ENCODE measurements at places on chromosomes 5 and 9. TPM values are rescaled to one million over a fixed set of nuclear protein-coding genes. Genes with fewer than 3 reads are reported as not detected.

Gene HMCN2
- not detected for total RNA-seq

GRCh38 chr9:131942146-131942720 is 137.4 kb downstream of the MED27 start:
- no peak for DNase-seq

GRCh38 chr9:19184144-19184917 is 46.2 kb upstream of the DENND4C start:
- DNase-seq = peak; percentile 75

GRCh38 chr5:16750445-16750844 is 133.6 kb upstream of the RETREG1 start:
- no peak for DNase-seq

GRCh38 chr9:117723986-117724625 is 19.9 kb downstream of the TLR4 start:
- no peak for DNase-seq

DNA sequence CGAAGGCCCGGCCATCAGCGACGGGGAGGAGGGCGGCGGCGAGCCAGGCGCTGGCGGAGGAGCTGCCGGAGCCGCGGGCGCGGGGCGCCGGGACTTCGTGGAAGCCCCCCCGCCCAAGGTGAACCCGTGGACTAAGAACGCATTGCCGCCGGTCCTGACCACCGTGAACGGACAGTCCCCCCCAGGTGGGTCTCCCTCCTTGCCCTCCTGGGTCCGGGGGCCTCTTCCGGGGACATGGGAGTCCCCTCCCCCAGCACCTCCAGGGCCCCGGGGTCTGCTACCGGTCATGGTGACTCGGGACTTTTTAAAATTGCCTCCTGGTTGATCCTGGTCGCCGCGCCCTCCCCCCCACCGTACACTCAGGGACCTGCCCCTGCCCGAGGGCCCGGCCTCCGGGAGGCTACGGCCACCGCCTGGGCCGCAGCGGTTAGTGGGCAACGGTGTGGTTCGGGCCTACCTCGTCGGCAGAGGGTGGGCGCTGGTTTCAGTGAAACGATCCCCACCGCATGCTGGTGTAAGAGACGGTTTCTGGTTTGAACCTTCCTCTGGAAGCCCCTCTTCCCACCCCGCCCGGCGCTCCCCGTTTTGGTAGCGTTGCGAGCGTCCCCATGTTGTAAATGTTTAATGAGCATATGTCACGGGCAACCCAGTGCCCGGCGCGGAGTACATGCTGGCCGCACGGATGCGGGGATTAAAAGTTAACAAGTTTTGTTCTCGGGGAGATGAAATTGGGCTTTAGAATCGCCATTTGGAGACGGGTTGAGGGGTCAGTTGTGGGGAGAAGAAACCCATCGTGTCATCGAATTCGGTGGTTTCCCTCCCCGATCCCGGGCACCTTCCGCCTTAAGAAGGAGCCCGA is 1.1 kb downstream of the LARP1 start:
- no peak for DNase-seq

GRCh38 chr5:93385655-93386054 is 195.4 kb downstream of the NR2F1-AS1 start:
- DNase-seq = no peak

GRCh38 chr9:95788021-95788420 is 87.5 kb upstream of the ERCC6L2 start:
- no peak for DNase-seq

DNA sequence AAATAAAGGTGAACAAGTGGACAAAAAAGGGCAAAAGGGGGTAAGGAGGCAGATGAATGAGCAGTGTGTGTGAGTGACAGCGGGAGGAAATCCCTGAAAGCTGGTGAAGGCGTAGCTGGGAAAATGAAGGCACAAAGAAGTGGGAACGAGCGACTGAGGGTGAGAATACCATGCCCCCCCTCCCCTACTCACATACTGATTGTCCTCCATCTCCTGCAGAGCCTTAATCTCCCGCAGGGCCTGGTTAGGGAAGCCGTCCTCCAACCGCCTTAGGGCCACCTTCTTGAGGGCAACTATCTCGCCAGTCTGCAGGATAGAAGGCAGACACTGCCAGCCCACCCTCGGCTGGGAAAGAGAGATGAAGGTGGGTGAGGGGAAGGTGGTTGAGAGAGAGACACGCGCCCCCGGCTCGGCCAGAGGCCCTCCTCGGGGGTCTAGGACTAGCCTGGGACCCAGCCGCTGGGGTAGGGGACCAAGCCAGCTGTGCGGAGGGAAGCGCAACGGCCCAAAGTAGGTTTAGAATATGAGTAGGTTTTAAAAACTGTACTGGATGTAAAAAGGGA is 522 bp downstream of the CDK20 start:
- DNase-seq = no peak

DNA sequence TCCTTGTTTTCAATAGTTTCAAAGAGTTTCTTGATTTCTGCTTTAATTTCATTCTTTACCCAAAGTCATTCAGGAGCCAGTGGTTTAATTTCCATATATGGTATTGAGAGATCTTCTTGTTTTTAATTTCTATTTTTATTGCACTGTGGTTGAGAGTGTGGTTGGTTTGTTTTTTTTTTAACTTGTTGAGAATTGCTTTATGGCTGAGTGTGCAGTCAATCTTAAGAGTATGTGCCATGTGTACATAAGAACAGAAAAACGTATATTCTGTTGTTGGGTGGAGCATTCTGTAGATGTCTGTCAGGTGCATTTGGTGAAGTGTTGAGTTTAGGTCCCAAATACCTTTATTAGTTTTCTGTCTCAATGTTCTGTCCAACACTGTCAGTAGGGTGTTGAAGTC is 26.7 kb upstream of the IPPK start:
- no peak for DNase-seq

GRCh38 chr9:102521097-102521755 is 473.9 kb upstream of the CYLC2 start:
- no peak for DNase-seq

Gene SLC6A7
- not detected for total RNA-seq

Gene LRRC19
- total RNA-seq = not detected

Gene ACOT12
- not detected for total RNA-seq

- DNase-seq = no peak
These were observed 10.2 kb downstream of the PPARGC1B start for GRCh38 chr5:149740341-149740740.

DNA sequence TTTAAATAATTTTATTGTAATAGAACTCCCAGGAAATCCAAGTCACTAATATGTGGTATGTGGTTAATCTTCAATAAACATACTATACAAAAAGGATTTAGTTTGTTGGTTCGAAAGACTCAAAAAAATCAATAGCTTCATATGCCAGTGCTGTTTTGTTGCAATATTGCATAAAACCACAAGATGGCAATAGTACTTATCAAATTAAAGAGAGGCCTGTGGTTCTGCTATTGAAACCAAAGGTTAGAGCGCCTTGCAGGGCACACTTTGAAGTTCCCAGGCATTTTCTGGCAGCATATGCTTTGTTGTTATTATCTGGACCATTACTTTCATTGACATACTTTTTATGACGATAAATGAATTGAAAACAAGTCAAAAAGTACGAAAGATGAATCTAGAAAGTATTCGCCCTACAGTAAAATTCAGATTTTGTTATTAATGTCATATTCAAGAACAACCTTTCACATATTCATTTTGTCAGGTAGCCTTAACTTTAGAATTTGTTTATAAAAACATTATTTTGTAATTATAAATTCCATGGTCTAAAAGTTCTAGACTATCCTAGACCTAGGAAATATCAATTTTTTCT is 316.3 kb downstream of the MCTP1 start:
- peak; percentile 72 for DNase-seq

GRCh38 chr9:128061275-128061960 is 5.7 kb downstream of the NAIF1 start:
- no peak for DNase-seq

DNA sequence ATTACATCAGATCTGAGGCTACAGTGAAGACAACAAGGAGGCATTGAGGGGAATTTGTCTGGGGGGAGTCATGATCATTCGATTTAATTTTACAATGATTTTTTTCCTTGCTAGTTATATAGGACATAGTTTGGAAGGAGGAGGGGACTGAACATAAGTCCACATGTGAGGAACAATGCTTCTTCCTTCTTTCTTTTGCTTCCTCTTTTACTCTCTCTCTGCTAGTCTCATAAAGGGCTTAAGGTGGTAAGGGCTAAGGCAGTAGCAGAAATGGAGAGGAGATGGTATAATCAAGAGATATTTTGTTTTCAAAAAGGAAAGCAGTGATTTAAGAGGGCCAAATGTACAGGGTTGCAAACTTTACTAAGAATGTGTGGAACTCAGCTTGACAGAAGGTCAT is 64.3 kb downstream of the GRIN3A start:
- DNase-seq = no peak

DNA sequence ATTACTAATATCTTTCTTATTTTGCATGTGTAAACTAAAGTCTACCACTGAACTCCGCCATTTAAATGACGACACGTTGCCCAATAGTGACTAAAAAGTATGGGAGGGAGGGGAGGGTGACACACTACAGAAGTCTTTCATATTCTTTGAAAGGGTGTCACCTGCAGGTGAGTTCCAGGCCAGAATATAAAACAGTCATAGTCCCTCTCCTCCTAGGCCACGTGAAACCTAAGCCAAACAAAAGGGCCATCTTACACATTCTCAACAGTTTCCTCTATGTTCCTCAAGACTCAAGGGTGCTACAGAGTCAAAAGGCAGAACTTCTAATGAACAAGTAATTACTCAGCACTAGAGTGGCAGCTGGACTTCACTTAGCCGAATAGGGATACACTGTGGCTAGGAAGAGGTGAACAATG is 6.4 kb downstream of the CEMIP2 start:
- no peak for DNase-seq

DNA sequence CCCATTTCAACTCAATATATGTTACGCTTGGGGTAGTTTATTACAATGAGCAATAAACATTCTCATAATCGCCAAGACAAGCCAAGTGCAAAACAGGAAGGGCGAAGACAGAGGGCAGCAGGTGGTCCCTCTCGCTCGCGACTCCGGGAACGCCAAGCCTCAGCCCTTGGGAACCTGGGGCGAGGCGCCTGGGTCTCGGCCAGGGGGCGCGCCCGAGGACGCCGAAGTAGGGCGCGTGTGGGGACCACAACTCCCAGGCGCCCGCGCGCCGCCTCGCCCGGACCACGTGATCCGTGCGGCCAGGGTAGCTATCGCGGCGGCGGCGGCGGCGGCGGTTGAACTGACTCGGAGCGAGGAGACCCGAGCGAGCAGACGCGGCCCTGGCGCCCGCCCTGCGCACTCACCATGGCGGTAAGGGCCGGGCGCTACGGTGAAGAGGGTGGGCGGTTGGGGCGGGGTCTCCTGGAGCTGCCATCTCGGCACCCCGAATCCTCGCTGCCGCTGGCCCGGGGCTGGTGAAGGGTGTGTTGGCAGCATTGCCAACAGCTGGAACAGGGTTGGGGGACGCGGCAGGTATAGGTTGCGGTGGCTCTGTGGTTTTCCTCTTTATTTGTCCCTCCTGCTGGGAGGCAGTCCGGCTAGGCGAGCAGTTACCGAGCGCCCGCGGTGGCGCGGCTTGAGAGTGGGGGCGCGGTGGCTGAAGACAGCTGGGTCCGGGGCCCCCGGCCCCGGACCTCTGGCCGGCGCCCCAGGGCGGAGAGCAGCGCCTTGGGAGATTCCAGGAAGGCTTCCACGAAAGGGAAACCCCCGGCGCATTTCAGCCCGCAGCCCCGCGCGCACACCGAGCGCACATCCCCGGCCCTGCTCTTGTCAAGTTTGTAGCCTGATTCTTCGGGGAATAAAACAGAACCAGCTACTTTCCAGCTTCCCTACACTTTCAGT is at the start of gene SLC31A2:
Gene SLC31A2, plus strand, starts transcription at position 338 of the 942 bp plus-strand sequence. Its CDS starts 68 bp downstream, at position 406.
- DNase-seq = no peak

Gene UBAP1
- 34.5 TPM for total RNA-seq

DNA sequence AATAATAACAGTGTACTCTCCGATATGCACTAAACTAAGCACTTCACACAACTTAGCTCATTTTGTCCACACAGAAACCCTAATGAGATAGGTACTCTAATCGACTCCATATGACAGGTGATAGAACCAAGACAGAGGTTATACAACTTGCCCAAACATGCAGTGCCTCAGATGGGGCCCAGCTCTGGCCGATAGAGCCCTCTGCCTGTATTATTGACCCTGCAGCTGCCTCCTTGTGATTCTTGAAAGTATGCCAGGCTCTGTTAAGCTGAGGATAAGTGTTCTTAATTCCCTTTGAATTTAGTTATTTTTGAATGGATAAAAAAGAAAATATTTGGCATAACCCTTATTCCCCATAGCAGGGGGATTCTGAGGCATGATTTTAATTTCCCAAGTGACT is 78.5 kb downstream of the HMHB1 start:
- no peak for DNase-seq

Gene IFNK
- not detected for total RNA-seq

Gene RNF38
- total RNA-seq = 26.4 TPM

GRCh38 chr9:23088932-23089364 is 642.3 kb downstream of the DMRTA1 start:
- no peak for DNase-seq

Gene OBP2B
- not detected for total RNA-seq

All from glomerular endothelial cell (primary cell).